Sigmoid colon (tissue), 7 donors: ENCODE measurements at places on chromosomes 12 and 14. TPM values are rescaled to one million over a fixed set of nuclear protein-coding genes. Genes with fewer than 3 reads are reported as not detected.
A peak's percentile ranks its signal among the peaks of the same experiment; 100 is the strongest.

GRCh38 chr12:101229841-101230241 lies 19.8 kb upstream of the SLC5A8 start:
- no peak for DNase-seq

GRCh38 chr14:72451054-72451972 lies 442.6 kb downstream of the DPF3 start:
- DNase-seq = no peak

- DNase-seq = no peak
These were observed 10.1 kb downstream of the BMP4 start for GRCh38 chr14:53946404-53947093.

GRCh38 chr12:65663648-65664047 lies 160.6 kb upstream of the HMGA2 start:
- no peak for DNase-seq

FGF23 gene
- not detected for total RNA-seq

- no peak for DNase-seq
These were observed 109.4 kb downstream of the SLC15A5 start for GRCh38 chr12:16168078-16168477.

EPYC gene
- not detected for total RNA-seq

- no peak for DNase-seq
These were observed 6.0 kb downstream of the HDAC7 start for GRCh38 chr12:47813511-47814196.

GRCh38 chr14:69073915-69074314 lies 79.0 kb downstream of the DCAF5 start:
- no peak for DNase-seq

DNA sequence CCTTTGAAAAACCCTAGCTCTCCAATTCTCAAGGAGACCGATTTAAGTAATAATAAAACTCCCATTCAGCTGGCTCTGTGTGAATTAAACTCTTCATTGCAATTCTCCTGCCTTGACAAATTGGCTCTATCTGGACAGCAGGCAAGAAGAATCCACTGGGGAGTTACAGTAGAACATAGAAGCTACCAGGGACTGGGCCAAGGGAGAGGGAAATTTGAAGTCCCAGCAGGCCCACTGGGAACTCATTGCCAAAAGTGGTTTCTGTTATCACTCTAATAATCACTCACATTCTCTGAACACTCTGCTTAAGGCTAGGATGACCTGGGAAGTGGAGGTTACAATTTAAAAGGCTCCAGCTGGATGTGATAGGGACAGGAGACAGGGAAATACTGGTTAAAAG lies 384.5 kb upstream of the CCDC196 start:
- DNase-seq = no peak

DNA sequence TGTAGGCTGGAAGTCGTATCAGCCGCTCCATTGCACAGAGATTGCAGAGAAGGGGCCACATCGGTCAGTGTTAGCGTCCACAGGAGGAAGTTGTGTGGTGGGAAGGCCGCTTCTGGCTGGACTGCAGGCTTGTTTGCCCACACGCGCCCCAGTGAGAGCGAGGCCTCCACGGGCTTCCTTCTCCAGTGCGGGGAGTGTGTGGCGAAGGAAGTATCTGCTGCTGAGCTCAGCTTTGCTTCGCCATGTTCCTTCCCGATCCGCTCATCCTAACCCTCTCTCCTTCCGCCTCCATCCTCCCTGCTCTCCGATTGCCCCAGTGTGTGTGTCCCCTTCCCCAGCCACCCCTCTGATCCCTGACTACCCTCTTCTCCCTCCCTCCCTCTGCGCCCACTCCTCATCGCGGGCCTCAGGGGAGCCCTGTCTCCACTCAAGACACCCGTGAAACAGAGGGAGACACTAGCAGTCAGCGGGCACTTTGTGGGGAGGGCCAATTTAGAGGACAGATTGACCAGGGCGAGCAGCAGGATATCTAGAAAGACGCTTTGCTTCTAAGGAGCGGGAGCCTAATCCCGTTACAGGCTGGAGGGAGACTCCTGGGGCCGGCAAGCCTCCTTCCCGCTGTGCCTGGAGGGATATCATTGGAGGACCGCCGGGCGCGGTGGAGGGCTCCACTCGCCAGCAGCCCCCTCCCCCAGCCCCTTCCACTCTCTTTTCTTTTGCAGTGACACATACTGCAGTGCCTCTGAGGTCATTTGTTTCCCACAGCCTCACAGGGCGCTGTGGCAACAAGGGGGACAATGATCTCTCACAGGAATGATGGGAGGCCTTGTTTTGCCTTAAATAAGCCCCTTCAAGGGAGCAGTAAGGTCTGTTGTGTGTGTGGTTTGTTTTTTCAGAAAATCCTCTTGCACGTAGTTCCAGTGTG lies 428.8 kb downstream of the ZFP36L1 start:
- peak; percentile 74 for DNase-seq
